ENCODE measurements at places on chromosomes 16 and 17.

GRCh38 chr17:34843682-34844081 is 117.6 kb downstream of the CCT6B start:
- DNase-seq = no peak

- DNase-seq = no peak
These were observed 15.0 kb downstream of the MYH13 start for GRCh38 chr17:10357768-10358167.

DNA sequence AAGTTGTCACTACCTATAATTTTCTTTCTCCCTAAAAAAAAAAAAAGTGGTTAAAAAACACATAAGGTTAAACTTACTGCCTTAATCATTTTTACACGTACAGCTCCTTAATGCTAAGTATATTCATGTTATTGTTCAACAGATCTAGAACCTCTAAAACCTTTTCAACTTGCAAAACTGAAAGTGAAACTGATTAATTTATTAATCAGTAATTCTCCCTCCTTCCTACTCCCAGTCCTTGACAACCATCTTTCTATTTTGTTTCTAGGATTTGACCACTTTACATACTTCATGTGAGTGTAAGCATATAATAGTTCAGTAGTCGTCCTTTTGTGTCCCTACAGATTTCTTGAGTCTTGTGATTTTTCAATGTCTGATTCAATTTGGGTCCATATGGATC is 251.4 kb upstream of the KIF2B start:
- no peak for DNase-seq

- DNase-seq = no peak
These were observed 5.4 kb downstream of the C17orf99 start for GRCh38 chr17:78151514-78152008.

DNA sequence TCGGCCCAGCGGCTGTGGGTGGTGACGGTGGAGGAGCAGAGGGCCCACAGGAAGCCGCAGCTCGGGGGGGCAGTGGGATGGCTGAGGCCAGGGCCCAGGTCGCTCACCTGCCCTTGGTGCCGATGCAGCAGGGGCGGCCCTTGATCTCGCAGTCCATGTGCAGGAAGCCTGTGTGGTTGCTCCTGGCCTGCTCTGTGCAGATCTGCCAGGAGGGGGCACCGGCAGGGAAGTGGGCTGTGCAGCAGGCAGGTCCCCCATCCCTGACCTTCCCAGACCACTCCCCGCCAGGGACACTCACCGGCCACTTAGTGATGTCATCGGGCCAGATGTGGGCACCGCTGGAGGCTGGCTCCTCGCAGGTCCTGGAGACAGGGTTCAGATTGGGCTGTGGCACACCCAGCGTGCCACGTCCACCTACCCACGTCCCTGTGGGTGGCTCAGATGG is 6.2 kb downstream of the AANAT start:
- DNase-seq = no peak

DNA sequence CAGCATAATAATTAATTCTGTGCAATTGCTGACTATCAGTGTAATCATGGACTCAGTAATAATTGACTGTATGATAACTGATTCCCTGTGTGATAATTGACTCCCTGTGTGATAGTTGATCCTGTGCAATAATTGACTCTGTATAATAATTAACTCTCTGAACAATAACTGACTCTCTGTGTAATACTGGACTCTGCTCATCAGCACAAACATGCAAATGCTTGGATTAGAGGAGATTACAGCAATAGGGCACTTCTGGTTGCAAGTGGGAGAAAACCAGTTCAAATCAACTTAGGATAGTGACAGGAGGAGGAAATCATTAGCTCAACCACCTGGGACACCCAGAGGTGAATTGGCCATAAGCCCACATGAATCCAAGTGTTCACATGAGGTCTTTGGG is 582.1 kb downstream of the RBFOX1 start:
- no peak for DNase-seq

DNA sequence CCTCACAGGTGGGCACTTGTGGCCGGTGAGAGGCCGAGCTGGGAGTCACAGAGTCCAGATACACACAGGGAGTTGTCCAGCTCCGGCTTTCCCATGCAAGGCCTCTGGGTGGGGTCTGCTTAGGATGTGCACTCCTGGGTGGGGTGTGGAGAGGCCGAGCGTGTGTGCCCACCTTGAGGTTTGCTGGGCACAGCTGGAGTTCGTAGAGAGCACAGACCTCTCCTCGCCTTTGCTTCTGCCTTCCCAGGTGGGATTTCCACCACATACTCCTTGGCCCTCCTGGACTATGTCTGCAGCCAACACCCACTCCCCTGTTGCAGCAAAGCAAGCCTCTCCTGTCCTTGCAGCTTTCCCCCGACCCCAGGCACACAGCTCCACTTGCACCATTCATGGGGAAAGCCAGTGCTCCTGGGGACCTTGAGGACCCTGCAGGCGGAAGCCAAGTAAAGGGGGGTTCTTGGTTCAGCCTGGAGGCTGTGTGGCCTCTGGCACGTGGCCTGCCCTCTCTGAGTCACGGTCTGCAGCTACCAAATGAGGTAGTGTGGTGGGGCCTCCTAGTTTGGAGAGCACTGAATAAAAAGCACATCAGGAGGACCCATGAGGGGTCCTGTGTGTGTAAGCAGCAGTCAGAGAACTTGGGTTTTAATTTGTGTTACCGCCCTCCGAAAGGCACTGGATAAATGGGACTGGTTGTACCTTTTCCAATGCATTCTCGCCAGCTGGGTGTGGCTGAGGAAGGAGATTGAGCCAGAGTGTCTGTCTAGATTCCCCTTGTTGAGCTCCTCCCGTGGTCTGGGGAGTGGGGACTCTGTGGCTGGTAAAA is 31.5 kb downstream of the MPRIP start:
- no peak for DNase-seq

GRCh38 chr17:81621494-81622130 is 15.3 kb downstream of the NPLOC4 start:
- DNase-seq = no peak

- DNase-seq = no peak
These were observed 13.7 kb upstream of the GUCY2D start for GRCh38 chr17:7988750-7989178.

- DNase-seq = no peak
These were observed 586 bp downstream of the MEAK7 start for GRCh38 chr16:84503751-84504395.

GRCh38 chr17:57832314-57833178 is 17.3 kb downstream of the MRPS23 start:
- no peak for DNase-seq

DNA sequence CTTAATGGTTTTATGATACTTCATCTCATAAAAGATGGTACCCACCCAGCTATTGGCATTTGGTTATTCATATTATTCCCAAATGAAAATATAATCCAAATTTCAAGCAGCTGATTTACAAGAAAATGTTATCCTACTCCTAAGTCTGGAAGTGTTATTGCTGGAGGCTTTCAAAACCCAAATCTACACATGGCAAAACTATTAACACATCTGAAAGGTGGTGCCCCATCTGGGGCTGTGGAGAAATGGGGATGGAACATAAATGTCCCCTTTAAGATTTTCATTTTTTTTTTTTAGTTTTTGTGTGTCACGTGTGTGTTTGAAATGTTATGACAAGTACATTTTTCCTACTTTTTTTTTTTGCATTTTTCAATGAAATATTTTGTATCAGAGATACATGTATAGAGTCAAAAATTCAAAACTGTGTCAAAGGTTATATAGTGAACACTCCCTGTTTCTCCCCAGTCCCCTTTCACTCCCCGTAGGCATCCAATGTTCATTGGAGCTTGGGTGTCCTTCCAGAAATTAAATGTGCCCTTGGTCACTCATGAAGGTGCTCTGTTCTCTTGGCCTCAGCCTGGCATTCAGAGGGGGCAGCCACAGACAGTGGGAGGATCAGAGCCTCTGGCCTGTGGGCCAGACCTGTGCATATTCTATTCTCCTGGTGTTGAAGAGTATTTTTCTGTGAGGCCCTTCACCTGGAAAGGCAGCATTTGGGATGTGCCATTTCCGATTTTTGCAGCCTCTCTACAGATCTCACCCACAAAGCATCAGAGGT is 79.1 kb downstream of the CLEC16A start:
- DNase-seq = no peak

DNA sequence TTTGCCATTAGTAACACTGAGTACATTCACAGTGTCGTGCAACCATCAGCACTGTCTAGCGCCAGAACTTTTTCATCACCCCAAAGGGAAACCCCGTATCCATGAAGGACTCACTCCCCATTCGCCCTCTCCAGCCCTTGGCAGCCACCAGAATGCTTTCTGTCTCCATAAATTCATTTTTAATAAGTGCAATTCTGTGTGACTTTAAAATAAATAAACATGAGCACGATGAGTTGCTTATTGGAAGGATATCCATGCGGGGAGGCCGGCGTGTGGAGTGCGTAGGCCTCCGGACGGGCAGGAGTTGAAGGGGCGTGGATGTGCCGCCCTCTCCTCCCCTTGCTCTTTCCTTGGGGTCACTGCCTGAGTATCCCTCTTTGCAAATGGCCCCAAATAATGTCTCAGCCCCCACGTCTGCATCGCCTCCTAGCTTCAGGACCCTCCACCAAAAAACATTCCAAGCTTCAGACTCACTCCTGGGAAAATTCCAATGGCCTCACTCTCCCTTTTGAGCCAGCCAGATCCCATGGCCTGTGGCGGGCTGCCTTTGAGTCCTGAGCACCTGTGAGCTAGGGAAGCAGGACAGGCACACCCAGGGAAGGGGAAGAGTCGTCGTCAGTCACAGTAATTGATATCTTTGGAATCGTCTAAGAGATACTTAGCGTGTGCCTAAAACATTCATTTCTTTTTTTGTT is 306.3 kb downstream of the SEC14L1 start:
- no peak for DNase-seq

Measured in activated T-helper 1 cell treated with anti-CD3 and anti-CD28 coated beads, Interleukin-2, amount 50 U/mL, for 16 hours (primary cell).